H4 (cell line): ENCODE measurements at places on chromosomes 2 and 18.

- no peak for DNase-seq
Observed at GRCh38 chr2:30222031-30222430, 9.3 kb upstream of the LBH start.

GRCh38 chr18:28494151-28494550 is 317.2 kb upstream of the CDH2 start:
- DNase-seq = no peak

DNA sequence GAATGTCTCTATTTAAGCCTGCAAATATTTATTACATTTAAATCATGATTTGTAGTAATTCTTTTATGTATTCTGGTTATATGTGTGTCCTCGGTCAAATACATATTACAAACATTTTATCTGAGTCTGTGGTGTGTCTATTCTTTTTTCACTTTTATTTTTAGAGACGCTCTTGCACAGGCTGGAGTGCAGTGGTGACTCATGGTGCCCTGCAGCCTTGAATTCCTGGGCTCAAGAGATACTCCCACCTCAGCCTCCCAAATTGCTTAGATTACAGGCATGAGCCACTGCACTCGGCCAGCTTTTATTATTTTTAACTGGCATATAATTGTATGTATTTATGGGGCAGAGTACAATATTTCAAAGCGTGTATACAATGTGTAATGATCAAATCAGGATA is 47.5 kb downstream of the ARID5A start:
- no peak for DNase-seq

- DNase-seq = no peak
Observed at GRCh38 chr2:80169811-80170594, 134.5 kb downstream of the LRRTM1 start.

DNA sequence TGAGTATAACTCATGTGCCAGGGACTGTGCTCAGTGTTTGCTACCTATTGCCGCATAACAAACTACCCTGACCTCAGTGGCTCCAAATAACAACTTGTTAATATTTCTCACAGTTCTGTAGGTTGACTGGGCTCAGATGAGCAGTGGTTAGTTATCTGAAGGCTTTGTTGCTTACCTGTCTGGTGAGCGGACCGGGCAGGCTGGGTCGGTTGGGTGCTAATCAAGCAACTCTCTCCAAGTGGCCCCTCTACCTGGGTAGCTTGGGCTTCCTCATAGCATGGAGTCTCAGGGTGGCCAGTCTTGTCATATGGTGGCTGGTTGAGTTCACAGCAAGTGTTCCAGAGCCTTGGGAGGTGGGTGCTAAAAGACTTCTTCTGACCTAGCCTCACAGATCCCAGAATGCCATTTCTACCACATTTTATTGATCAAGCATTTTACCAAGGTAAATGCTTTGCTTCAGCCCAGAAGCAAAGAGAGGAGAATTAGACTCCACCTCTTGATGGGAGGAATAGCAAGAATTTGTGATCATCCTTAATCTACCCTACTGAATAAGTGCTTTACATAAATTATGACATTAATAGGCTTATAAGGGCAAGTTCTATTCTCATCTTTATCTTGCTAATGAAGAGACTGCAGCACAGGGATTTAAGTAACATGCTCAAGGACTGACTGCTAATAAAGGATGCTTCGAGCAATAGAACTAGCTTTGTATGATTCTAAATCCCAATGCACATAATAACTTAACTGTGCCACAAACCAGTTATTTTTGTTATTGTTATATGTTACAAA is 16.9 kb downstream of the RAB31 start:
- DNase-seq = no peak

GRCh38 chr2:33307659-33308270 is 168.7 kb upstream of the RASGRP3 start:
- DNase-seq = no peak

- no peak for DNase-seq
Observed at GRCh38 chr18:6336239-6336638, 78.5 kb downstream of the L3MBTL4 start.

GRCh38 chr2:2520401-2520811 is 189.3 kb upstream of the MYT1L start:
- DNase-seq = no peak

DNA sequence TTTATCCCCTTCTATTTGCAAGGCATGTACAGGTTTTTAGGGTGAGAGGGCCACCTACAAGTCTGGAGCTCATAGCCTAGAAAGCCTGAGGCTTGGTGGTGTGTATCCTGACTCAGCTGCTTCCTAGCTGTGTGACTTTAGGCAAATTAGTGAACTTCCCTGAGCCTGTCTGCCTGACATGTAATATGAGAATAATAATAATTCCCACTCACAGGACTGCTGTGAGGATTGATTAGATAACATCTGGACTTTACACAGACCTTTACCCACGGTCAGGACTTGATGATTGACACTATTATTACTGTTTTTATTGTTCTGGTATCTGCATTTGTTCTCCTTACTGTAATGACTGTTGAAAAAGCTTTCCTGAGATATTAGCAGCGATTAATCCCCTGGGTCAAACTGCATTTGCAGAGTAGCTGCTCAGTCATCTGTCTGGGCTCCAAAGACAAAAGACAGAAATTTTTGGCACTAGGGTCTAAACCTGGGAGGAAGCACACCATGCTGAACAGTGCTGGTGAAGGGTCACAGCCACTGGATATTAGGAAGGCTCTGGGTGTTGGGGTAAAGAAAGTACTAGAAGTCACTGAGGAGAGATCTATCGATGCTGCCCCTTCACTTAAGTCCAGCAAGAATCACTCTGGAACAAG is 276.5 kb upstream of the FN1 start:
- DNase-seq = no peak

- peak; percentile 77 for DNase-seq
Observed at GRCh38 chr2:159094173-159094737, 125.8 kb downstream of the TANC1 start.

GRCh38 chr18:8177330-8178016 is 431.8 kb upstream of the RAB12 start:
- no peak for DNase-seq

GRCh38 chr2:51722311-51722710 is 690.4 kb upstream of the NRXN1 start:
- DNase-seq = peak; percentile 3

DNA sequence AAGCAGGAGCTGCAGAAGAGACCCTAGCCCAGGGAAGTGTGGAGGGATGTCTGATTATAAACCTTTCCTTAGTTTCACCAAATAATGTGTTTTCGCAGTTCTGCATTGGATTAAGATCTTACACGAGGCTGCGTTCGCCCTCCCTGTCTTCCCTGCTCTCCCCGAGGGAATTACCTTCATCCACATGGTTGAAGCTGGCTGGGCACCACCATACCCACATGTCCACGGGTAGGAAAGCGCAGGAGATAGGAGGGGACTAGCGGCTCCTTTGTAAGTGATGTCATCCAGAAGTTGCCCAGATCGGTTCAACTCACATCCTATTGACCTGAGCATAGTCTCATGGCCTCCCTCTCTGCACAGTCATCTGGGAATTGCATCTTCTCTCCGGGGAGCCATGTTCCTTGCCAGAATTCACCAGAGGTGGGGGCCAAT is 1.1 kb downstream of the TTL start:
- DNase-seq = peak; percentile 62

- DNase-seq = no peak
Observed at GRCh38 chr2:184498936-184499335, 99.4 kb upstream of the ZNF804A start.

DNA sequence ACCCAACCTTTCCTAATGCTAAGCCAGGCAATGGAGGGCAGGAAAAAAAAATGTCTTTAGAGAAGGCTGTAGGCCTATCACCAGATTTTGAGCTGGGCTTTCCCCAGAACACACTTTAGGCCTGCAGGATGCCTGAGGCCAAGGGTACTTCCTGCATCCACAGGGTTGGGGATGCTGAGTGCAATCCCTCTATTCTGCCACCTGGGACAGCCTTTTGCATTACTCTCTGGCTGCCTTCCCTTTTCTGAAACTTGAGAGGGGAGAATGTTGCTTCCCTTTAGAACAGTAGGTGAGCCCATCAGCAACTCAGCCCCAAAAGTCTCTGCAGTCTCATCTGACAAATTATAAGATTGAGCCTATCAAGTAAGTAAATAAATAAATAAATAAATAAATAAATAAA is 195.2 kb downstream of the SLC8A1 start:
- peak; percentile 37 for DNase-seq

- DNase-seq = no peak
Observed at GRCh38 chr2:148108385-148108784, 87.5 kb downstream of the MBD5 start.

- DNase-seq = no peak
Observed at GRCh38 chr2:53654396-53654795, 113.2 kb upstream of the CHAC2 start.

DNA sequence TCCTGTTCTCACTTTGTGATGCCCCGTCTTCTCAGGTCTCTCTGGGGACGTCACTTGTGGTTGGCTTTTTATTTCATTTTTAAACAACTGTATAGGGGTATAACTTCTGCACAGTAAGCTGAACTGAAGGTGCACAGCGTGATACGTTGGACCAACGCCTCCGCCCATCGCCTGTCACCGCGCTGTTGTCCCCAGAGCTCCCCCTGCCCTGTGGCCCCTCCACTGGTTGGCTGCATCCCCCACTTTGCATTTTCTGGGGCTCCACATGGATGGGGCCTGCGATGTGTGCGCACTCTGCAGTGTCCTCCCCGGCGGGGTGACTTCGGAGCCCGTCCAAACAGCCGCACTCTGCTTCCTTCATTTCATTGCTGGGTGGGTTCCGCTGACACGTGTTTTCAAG is 14.3 kb downstream of the GPR35 start:
- DNase-seq = no peak

DNA sequence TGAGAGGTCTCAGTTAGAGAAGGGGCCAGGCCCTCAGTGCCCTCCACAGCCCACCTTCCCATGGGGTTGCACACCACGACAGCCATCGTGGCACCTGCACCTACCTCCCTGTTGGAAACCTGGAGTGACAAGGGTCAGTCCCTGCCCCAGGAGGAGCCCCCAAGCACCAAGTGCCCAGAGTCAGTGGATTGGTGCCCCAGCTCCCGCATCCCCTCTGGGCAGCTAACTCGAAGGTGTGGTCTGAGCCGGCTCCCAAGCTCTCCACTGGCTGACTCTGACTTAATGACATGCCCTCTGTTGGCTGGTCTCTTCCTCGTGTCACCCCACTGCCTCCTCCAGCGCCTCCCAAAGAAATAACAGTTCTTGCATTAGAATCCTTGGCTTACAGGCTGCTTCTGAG is 116.4 kb downstream of the NDUFA10 start:
- no peak for DNase-seq

GRCh38 chr2:216188559-216188850 is 79.4 kb downstream of the XRCC5 start:
- DNase-seq = no peak
